ENCODE measurements at places on chromosomes 12 and 14.

DNA sequence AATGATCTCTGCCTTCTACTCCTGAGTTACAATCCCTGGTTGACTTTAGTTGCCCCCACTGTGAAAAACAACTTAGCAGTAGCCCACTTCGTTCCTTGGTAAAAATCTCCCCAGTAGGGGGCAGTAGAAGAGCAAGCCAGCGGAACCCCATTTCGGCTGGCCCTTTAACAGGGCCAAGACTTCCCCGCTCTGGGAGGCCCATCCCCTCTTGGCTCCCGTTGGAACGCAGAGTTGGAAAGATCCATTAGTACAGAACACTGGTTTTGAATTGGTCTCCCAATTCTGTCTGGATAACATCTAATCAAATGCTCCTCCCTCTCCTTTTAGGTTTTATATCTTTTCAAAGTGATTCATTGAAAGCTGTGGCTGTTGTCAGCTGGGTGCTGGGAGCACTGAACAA, 1133.3 kb downstream of the BCL11B start:
- peak; percentile 77 for DNase-seq

GRCh38 chr12:120466560-120467315, 2.8 kb downstream of the SRSF9 start:
- peak; percentile 64 for DNase-seq

DNA sequence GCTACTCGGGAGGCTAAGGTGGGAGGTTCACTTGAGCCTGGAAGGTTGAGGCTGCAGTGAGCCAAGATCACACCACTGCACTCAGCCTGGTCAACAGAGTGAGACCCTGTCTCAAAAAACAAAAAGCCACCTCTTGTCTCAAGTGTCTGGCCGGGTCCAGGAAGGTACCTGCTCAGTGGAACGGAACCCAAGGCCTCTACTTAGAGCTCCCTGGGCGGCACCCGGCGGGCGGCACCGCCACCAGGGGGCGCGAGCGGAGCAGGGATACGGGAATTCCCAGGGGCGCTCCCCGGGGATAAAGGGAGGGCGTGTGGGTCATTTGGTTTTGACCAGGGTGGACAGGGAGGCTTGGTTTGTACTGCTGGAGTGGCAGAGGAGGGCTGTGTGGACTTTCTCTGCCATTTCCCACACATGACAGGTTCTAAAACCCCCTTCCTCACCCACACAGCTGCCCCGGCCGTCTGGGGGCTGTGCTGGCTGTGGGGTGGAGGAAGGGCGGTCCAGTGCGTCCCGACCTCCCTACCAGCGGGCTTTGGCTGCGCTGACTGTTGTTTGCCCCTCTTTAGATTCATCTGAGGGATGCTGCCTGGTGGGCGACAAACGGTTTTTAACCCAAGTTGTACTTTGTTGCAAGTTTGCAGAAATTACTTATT, 91.4 kb downstream of the SETD3 start:
- DNase-seq = peak; percentile 87

GRCh38 chr12:65607401-65607841, 216.9 kb upstream of the HMGA2 start:
- no peak for DNase-seq

DNA sequence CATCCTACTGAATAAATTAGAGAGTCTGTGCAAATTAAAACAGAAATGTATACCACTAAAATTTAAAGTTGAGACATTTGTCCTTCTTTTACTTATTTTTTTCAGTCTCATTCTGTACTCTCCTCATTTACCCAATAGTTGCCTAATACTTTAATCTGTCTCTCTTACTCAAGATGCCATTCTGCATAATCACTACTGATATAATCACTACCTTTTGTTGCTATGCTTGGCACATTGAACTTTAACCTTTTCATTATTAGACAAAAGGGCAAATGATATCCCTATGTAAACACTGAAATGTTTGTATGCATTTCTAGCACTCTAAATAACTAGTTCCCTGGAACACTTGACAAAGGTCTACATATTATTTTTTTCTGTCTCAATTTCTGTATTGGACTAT, 1108.3 kb upstream of the FLRT2 start:
- DNase-seq = no peak

DNA sequence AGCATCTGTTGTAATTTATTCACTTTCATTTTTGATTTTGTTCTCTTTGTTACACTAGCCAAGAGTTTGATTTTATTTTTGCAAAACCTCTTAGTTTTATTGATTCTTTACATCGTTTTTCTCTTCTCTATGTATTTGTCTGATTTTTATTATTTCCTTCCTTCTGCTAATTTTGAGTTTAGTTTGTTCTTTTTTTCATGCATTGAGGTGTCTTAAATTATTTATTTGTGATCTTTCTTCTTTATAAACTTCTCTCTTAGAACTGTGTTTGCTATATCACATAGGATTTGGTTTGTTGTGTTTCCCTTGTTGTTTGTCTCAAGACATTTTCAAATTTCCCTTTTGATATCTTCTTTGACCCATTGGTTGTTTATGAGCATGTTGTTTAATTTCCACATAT, 51.7 kb upstream of the NFKBIA start:
- DNase-seq = no peak

DNA sequence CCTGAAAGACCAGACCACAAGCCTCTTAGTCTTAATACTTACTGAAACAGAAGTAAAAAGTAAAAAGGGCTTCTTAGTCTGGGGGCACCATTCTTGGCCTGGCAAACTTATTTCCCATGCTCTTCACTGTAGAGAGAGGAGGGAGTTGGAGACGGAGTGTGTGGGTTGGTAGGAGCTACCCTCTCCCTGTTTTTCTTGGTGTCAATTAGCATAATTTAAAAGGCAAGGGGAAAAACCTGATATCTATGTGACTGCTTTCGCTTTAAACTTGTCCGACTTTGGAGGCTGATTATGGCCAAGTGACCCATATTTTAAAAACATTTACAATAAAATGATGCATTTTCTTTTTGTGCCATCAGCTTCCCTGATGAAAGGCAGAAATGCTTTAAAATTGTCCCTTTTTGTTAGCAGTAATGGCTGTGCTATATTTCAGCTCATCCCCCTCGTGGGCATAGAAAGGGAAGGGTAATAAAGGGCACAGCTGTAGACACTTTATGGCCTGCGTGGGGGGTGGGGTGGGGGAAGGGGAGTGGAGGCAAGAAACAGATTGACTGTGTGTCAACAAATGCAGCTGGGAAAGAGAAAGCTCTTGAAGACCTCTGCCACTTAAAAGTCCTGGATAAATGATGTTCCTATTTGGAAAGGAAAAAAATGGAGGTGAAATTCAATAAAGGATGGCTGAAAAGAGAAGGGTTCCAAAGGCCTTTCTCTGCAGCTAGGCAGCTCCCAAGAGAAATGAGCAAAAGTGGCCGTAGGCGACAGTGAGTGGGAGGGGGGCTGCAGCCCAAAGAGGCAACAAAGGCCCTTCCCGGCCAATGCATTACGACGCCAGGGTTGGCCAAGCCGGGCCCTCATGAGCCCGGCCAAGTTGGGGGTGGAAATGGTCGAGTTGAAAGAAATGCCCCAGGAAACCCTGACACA, 57.5 kb upstream of the TMEM263 start:
- no peak for DNase-seq

DNA sequence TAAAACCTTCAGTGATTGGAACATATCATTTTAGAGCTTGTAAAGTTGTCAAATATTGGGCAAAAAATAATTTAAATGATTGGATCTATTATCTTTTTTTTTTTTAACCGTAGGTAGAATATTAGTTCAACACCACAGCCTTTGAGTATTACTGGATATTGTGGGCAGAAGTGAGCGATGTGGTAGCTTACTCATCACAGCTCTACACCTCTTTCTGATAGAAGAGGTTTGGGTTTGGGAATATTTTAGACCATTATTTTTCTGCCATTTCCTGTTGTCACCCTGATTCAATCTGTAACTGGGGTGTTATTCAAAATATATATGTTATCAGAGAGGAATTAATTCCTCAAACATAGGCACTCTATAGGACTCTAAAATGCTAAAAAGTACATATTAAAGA, 34.8 kb upstream of the SLC38A2 start:
- DNase-seq = no peak

DNA sequence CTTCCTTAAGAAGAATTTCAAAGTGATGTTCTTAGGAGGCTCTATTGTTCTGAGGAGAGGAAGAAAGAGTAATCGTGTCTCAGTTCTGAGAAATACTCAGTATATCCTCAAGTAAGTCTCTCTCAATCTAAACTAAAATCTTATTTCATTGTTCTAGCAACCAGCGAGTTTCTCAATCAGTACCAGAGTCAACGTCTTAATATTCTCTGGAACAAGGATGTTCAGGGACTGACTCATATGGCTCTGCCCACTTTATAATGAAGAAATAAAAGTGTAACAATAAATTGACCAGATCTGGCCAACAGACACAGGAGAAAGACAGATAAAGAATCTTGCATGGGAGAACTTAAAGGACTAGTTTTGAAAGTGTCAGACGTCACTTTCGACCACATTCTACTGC, 469.8 kb upstream of the FLRT2 start:
- DNase-seq = no peak
